ENCODE measurements at places on chromosomes 2 and 18.

- no peak for DNase-seq
Measured at GRCh38 chr2:62054029-62054791, 141.7 kb upstream of the B3GNT2 start.

DNA sequence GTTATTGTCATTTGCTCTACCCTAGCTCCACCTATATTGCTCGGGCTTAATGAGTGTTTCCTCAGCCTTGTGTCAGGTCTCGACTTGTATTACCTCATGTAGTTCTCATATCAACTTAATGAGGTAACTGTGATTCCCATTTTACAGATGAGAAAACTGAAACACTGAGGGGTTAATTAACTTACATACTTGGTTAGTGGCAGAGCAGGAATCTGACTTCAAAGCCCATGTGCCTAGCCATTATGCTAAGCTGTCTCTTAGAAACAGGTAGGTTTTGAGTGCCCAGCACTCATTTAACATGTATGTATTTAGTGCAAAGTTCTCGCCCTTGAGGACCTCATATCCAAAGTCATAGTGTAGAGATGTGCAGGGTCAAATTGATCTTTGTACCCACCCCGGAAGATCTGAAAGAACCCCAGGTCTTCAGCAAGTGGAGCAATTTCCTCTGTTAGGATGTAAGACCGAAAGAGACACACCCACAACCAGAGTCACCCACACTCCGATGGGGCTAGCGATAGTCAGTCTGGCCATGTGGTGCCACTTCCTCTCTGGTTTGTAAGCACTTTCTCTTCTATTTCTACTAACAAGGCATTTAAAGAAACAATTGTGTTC, 121.0 kb upstream of the SLC39A10 start:
- no peak for DNase-seq

DNA sequence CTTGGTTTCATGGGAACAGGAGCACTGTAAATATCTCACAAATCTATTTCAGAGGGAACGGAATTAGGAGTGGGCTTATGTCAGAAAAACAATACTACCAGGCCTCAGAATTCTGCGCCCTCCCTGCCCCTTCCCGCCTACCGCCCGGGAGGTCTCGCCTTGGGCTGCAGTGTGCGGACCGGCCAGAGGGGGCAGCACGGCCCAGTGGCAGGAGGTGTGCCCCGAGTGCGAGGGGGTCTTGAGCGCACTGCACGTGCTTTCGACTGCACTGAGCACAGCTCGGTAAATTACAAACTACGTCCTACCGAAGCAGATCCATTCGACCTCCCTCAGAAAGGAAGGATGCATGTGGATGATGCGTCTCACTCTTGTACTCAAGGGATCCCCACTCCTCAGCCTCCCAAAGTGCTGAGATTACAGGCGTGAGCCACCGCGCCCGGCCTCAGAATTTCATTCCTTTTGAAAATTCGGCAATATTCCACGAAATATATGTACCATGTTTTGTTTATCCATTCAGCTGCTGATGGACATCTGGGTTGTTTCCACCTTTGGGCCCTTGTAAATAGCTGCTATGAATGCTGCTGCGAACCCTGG, 297.0 kb downstream of the BCL2 start:
- no peak for DNase-seq

DNA sequence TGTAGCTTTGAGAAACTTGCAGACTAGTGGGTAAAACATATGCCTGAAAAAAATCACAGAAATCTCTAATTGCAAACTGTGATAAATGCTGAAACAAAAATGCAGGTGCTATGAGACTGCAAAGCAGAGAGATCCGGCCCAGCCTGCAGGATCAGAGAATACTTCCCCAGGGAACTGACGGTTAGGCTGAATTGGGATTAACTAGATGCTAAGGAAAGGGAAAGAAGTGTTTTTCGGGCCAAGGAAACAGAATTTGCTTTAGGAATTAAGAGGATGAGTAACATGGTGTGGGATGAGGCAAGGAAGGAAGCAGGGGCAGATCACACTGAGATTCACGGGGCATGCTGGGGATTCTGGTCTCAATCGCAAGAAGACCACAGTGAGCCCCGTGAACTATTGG, 71.5 kb downstream of the OSBPL6 start:
- no peak for DNase-seq

DNA sequence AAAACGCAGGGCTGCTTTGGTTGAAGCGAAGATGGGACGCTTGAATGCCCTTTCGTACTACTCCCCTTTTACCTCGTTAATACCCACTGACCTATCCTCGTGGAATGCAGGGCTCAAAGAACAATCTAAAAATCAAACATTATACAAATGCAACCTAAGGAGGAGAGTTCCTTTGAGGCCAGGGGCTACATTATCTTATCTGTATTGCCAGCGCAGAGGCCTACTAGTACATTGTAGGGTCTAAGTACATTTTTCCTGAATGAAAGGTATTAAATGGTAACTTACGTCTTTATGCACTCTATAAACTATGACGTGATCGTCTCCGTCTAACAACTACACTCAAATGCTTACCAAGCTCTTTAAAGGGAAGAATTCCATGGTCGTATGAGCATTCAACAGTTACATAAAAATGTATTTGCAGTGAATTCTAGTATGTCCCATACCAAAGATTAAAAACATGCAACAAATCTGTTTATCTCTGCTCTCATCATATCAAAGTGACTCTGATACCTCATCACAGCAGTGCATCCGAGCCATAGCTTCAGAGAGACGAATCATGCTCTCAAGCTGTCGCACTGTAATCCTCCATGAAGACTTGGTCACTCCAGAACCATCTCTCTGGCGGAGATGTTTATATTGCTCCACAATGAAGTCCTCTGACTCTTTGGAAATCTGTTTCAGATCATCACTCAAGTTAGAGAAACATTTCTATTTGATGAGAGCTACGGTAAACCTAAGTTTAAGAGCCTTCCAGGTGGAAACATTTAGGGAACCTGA, 14.1 kb upstream of the LCT start:
- no peak for DNase-seq

GRCh38 chr18:35592298-35592697, 10.8 kb downstream of the GALNT1 start:
- no peak for DNase-seq

DNA sequence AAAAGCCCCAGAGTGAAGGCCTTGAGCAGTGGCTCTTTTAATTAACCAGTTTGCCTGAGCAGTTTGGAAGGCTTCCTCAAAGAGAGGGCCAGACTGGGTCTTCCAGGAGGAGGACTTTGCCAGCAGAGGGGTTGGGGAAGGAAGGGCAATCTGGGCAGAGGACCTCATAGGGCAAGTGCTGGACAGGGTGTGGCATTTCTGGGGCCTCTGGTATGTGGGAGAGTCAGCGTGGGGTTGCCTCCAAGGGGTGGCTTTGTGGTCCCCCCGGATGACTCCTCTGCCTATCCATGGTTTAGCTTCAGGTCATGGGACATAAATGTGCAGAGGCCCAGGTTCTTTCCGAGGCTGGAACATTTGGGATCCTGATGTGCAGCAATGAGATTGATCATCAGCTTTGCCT, 12.6 kb downstream of the GLI2 start:
- no peak for DNase-seq

DNA sequence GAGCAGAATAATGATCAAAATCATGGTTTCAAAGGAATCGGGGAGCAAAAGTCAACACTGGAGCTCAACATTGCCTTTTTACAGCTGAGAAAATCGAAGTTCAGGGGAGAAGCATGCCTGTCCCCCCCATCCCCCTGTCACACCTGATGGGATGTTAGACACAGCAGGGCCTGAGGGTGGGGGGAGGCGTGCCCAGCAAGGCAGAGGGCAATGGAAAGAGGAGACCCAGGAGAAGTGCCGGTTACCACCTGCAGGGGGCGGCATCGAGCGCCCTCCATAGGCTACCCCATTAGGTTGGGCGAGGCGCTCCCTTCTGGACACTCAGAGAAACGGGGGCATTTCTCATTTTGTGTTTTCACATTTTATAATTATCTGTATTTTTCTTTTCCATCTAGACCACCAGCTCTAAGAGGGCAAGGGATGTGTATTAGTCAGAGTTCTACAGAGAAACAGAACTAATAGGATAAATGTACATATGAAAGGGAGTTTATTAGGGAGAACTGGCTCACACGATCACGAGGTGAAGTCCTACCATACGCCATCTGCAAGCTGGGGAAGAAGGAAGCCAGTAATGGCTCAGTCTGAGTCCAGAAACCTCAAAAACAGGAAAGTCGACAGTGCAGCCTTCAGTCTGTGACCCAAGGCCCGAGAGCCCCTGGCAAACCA, 271.3 kb downstream of the LRATD1 start:
- DNase-seq, result peak; percentile 18

DNA sequence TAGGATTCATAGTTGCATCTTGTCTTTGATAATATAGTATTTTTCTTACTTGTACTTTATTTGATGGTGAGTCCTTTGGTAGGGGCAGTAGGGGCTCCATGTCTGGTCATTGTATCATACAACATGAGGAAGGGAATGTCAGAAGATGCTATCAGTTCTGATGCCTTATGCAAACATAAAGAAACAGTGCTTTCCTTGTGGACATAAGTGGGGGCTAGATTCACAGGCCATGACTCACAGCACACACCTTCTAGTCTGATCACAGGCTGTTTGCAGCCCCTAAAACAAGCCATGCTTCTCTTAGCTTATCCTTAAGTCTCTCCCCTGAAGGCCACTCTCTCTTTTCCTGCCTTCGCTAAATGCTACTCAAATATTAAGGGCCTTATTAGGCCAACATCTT, 10.7 kb upstream of the SLC14A1 start:
- DNase-seq, result no peak
